ENCODE measurements at places on chromosomes 11 and 22.

DNA sequence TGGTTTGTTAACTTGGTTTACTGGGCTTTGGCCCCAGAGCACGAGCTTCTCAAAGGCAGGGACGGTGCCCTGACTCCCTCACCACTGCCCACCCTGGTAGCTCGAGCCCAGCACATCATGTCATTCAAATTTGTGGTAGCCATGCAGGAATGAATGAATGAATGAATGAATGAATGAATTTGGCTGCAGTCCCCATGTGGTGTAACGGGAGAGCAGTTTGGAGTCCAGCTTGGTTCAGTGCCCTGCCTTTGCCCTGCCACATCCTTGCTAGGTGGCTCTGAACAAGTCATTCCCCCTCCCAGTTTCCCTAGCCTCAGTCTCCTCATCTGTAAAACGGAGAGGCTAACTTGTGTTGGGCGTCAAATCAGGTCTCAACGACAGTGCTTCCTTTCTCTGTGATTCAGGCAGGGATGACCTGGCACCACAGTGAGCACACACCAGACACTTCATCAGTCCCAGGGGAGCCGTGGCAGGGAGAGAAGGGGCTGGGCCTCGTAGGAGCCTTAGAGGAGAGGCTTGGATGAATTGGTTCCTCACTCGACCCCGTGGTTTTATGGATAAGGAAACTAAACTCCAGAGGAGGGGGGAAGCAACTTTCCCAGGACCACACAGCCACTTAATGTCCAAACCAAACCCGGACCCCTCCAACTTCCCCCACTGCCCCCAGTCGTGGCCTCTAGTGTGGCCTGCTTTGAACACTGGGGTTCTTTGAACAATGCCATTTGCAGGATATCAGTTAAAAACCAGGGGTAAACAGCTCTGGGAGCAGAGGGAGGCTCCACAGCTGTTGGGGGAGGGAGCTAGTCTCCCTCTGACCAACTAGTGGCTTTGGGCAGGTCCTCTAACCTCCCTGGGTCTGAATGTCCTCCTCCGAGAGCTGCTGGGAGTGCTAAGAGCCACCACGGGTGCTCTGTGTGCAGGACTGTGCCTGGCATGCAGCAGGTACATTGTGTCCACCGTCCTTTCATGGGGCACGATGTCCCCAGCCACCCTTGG is 86.2 kb downstream of the CACNA1I start:
- no peak for DNase-seq

GRCh38 chr11:86473991-86474833 is 99.5 kb downstream of the CCDC81 start:
- no peak for DNase-seq

- no peak for DNase-seq
These were observed 33.9 kb downstream of the ANO1 start for GRCh38 chr11:70112017-70112434.

DNA sequence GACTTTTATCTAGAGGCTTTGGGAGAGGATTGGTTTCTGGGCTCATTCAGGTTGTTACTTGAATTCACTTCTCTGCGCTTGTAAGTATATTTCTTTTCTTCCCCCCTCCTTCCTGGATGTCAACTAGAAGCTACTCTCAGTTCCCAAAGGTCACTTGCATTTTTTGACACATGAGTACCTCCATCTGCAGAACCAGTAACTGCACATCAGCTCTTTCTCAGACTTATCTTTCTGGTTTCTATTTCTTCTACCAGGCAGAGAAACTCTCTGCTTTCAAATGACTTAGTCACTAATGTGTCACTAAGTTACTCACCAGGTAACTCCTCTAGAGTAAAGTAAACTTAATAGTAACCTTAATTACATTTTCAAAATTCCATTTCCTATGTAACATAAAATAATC is 773.0 kb upstream of the LUZP2 start:
- no peak for DNase-seq

DNA sequence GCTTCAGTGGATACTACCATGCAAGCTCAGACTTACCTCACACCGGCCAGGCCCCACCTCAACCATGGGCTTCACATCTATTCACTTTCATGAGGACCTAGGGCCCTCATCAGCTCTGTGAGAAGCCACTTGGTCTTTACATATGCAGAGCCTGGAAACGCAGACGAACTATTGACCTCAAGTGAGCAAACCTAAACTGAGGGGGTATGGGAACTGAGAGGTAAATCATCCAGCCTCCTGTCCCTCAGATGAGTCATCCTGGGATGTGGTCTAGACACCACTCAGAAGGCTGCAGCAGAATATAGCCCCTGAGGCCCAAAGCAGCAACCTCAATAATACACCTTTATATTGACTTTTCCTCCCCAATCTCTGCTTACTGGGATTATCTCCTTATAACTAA is 578.0 kb downstream of the INSC start:
- DNase-seq, result no peak

DNA sequence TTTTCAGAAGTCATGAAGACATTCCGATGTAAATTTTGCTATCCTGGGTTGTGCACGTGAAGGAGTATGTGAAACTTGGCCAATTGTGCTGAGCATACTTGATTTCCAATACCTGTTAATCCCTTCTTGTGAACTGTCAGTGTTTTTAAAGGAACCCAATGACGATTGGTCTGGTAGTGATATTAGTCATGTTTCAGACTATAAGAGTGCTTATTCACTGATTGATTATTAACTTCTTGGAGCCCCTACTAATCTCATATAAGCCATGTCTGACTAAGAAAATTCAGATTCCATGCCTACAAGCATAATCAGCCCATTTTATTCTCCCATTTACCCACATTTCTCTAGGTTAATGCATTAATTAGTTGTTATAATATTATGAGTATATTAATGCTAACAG is 330.8 kb upstream of the MTNR1B start:
- DNase-seq, result no peak

DNA sequence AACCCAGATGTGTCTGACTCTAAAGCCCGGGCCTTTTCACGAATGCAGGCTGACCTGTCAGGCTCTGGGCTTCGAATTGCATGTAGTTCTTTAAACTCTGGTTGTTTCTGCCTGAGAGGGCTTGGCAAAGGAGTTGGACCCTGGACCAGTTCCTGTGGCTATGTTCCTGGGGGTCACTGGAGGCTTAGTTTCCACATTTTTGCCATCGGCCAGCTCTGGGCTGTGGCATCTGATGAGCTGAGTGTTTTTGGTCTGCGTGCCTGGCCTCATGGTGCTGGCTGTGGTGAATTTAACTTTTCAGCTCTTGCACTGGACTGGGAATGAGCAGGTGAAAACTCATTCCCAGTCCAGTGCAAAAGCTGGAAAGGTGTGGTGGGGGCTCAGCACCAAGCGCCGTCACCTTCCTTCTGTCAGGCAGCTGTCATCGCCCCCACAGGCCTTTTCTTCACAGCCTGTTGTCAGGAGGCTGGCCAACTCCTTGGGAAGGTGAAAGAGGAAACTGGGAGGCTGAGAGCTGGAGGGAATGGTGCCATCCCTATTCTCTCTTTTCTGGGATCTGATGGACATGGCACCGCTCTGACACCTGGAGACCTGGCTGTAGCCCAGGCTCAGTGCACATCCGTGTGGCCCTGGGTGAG is 123.6 kb downstream of the ADAMTS15 start:
- no peak for DNase-seq
